NCI-H2029 treated with DMSO at 0.1 percent for 48 hours (cell line): ENCODE measurements at places on chromosomes 2 and 18.

DNA sequence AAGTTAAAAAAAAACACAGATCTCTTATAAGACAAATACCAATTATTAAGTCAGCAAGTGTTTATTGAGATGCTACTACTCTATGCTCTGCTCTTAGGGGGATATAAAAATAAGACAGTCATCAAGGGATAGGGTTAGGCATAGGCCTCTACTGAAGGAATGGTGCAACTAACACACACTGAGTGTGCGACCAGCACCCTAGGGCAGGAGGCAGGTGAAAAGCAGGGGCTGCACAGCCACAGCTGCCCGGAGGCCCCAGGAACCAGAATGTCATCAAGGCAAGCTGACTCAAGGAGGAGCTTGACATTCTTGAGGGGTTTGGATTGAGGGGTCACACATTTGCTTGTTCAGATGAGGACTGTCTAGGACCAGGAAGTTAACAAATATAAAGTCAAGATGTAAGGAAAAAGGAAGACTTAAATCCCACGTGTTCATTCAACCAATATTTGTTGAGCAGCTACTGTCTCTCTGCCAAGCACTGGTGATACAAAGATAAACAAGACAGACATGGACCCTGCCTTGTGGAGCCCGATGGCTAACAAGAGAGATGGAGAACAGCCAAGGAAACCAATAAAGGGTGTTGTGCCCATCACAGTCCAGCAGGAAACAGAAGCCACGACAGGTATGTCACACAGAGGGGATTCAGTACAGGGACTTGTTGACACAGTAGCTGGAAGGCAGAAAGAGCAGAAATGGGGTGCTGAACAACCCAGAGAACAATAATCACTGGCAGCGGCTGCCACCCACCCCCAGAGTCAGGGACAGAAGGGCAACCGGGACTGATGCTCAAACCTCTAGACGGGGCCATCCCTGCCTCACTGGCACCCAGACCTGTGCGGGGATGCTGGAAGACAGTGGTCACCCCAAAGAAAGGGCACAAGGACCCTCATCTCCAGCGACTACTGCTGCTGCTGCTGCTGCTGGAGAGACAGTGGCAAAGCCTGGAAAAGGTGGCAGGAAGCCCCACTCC is 45.8 kb upstream of the MAL start:
- no peak for DNase-seq

GRCh38 chr2:127208313-127208712 is 11.8 kb downstream of the CYP27C1 start:
- peak; percentile 36 for DNase-seq

- no peak for DNase-seq
Measured at GRCh38 chr2:74858281-74858680, 24.4 kb downstream of the HK2 start.

GRCh38 chr2:215572341-215572848 is 136.5 kb upstream of the FN1 start:
- no peak for DNase-seq

- no peak for DNase-seq
Measured at GRCh38 chr2:158570869-158571268, 114.1 kb downstream of the PKP4 start.

- no peak for DNase-seq
Measured at GRCh38 chr2:212733273-212733672, 194.7 kb upstream of the ERBB4 start.

GRCh38 chr2:8168022-8168717 is 513.7 kb upstream of the ID2 start:
- DNase-seq = no peak

GRCh38 chr18:11419338-11419737 is 190.1 kb upstream of the SLC35G4 start:
- DNase-seq = no peak

DNA sequence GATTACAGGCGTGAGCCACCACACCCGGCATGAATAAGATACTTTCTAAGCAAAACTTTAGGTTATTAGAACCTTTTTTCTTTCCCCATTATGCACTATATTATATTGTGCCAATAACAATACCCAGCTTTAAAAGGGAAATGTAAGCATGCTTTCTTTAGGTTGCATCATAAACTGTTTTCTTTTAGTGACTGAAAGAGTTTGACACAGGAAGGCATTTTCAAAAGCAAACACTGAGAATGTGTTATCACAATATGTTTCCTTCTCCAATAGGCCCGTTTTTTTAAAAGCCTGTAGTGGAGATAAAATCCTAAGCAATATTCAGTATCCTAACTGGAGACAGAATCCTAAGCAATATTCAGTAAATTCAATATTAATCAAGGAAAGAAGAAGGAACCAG is 16.7 kb upstream of the EPB41L5 start:
- DNase-seq = no peak

- no peak for DNase-seq
Measured at GRCh38 chr2:237546876-237547395, 19.4 kb upstream of the PRLH start.

- no peak for DNase-seq
Measured at GRCh38 chr2:233363744-233364235, 9.5 kb downstream of the DGKD start.

- no peak for DNase-seq
Measured at GRCh38 chr2:15471606-15472005, 89.5 kb downstream of the NBAS start.

DNA sequence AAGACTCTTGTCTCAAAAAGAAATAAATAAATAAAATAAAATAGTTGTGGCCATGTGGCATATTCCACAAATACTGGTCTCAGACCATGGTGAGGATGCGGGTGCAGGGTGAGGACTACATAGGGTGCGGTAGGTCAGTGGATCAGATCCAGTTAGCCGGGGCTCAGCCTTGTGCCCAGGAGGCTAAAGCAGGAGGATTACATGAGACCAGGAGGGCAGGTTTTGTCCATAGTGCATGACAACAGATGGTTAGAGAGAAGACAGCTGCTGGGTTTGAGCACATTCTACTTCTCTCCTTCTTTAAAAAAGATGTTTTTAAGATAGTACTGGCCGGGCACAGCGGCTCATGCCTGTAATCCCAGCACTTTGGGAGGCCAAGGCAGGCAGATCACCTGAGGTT is 12.8 kb upstream of the PSD4 start:
- no peak for DNase-seq

- no peak for DNase-seq
Measured at GRCh38 chr18:69358212-69358895, 42.3 kb upstream of the DOK6 start.

GRCh38 chr2:210046851-210047500 is 44.5 kb downstream of the RPE start:
- DNase-seq = no peak

DNA sequence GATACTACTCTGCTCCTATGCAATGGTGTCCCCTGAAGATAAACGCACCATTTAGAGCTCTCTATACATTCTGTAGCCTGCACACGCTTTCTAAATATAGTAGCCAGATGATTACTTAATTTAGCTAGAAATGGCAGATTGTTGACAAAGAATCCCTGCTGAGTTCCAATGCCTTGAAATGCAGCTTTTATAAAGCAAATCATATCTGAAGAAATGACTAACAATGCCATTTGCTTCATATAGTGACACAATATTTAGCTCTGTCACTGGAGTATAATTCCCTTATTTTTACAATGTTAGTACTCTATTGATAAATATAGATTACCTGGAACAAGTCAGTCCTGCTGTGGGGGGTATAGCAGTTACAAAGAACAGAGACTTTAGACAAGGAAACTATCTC is 166.2 kb downstream of the CDCA7 start:
- no peak for DNase-seq

- no peak for DNase-seq
Measured at GRCh38 chr2:46849721-46850556, 65.7 kb downstream of the MCFD2 start.

GRCh38 chr2:206996556-206997065 is 57.3 kb downstream of the CPO start:
- DNase-seq = no peak

- DNase-seq = no peak
Measured at GRCh38 chr2:61158356-61158955, 3.5 kb upstream of the C2orf74 start.

- no peak for DNase-seq
Measured at GRCh38 chr2:172105471-172106107, 2.9 kb upstream of the DLX2 start.

- DNase-seq = no peak
Measured at GRCh38 chr2:46704041-46704440, 211.6 kb downstream of the MCFD2 start.

- DNase-seq = no peak
Measured at GRCh38 chr2:42329736-42330135, 31.3 kb downstream of the COX7A2L start.

DNA sequence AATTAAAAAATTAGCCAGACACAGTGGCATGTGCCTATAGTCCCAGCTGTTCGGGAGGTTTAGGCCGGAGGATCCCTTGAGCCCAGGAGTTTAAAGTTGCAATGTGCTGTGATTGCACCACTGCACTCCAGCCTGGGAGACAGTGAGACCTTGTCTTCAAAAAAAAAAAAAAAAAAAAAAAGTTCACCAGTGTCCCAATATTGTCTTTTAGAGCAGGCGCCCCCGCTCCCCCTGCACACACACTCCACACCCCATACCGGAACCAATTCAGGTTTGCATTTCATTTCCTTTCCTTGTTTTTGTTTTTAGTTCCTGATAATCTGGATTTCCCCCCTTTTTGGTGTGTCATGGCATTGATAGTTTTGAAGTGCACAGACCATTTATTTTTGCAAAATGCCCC is 10.4 kb downstream of the TMEM87B start:
- DNase-seq = no peak

- no peak for DNase-seq
Measured at GRCh38 chr2:64008434-64009009, 10.7 kb downstream of the VPS54 start.

DNA sequence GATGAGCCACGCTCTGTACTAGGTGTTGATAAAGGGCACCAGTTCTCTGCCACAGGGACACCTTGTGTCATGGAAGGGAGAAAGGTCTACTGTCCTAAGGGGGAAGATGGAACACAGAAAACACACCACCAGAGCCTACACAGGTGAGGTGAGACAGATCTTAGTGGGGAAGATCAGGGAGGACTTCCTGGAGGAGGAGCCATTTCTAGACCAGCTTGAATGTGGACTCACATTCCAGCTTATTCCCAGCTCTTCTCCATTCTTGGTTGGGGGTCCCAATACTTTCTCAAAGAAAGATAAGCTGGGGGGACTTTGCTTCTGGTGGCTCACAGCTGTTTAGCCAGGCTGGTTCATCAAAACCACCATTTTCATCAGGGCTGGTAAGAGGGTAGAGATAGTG is 36.2 kb downstream of the EMX1 start:
- no peak for DNase-seq

DNA sequence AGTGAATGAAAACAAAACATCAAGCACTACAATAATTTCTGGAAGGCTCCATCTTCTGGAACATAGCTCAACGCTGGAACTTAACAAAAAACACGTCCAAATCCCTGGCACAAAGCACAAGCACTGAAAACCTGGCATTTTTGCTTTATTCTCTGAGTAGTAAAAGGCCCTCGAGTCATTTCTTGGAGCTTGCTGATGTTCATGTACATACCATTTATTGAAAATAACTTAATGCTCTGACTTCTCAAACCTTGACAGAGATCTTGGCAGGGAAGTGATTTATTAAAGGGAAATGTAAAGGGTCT is 76.5 kb upstream of the STK17B start:
- DNase-seq = no peak

DNA sequence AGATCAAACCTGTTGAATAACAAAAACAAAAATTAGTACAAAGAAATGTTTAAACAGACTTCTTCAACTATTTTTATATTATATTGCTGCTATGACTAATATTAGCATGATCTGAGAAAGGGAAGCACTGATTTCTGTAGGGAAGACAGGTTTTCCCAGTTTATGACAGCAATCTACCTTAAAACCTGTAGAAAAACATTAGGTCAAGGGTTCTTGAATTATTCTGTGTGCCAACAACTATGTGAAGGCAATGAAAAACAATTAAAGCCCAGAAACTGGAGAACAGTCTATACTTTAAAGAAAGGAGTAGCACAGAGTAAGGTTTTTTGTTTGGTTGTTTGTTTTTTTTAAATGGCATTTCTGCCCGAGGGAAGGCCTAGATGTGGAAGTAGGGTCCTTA is 23.3 kb downstream of the PUM2 start:
- no peak for DNase-seq

DNA sequence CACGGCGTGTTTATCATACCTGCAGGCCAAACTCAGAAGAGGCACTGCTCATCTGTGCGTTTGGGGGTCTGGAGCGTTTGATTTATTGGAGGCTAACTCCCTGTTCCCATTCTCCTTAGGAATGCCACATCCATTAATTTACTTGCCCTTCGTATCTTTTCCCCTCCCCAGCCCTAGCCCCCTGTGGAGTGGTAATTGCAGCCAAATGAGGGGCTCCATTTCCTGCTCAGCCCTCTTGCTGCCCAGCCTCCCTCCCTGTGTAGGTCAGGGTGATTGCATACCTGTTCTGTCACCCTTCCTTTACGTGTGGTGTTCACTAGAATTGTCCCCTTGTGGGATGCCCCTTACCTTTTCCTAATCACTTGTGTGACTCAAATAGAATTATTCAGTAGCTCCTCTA is 120.4 kb downstream of the MAP3K20 start:
- DNase-seq = no peak

DNA sequence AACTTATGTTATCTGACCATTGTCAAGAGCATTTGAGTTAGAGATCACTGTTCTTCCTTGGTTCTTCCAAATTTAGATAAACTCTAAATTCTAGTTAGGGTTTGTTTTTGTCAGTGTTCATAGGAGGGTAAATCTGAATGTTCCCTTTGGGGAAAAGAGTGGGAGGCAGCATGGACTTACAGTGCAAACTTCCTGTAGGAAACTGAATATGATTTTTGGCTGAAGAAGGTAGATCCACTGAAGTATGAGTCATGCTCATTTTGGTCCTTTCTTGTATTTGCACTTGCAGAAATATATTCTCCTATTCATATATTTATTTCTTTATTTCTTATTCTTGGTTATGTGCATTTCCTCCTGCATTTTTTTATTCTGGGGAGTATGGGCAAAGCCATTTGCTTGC is 27.3 kb downstream of the CCDC85A start:
- no peak for DNase-seq

- DNase-seq = no peak
Measured at GRCh38 chr2:222320436-222321395, 21.9 kb upstream of the PAX3 start.

DNA sequence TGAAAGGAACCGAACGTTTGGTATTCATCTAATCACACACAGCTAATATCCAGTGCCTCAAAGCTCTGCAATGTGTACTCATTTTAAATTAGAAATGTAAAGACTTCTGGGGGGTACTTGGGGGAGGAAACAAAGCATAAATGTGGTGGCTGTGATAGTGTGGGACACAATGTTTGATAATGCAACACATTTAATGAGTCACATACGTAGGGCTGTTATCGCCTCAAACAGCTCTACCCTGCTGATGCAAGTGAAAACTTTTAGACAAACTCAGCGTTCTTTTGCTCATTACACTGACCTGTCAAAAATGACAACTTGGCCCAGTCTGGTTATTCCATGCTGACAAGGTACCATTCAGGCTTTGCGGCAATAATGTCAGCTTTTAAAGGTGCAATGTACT is 1227.1 kb upstream of the CELF4 start:
- DNase-seq = no peak

- DNase-seq = no peak
Measured at GRCh38 chr2:46690825-46691224, 211.5 kb downstream of the TMEM247 start.
